ENCODE measurements at places on chromosomes 6 and 20.

GRCh38 chr6:16720861-16721260 is 40.4 kb downstream of the ATXN1 start:
- no peak for DNase-seq

GRCh38 chr20:9377007-9377406 is 137.4 kb upstream of the LAMP5 start:
- no peak for DNase-seq

DNA sequence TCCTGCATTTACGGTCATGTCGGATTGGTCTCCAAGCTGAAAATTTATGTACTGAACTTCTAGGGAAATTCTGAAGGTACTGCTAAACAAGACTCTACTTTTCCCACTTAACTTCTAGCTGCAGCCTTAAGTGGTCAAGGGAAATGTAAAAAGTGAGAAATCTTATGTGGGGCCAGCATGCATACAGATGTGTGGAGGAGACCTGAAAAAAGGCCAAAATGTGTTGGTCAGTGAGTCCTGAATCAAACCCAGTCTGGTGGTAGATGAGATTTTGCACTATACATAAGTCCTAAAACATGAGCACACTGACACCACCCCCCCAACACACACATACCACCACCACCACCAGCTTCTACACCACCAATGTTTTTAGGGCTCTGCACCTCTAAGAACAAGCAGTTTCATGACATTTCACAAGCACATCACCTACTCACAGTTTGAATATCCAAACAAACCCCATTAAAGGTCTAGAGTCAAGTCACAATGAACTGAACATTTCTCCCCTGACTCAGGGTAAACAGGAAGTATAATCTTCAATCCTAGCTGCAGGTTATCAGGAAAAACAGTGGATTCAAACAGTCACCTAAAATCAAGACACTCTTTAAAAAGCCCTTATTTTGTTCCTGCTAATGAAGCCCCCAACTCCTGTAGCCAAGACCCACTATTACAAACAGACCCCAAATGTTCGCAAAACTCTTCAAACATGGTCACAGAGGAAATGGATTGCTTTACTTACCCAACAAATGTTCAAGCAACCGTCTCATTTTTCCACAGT is 1.6 kb downstream of the ZMYND8 start:
- DNase-seq = no peak

GRCh38 chr20:63253438-63254231 is 628 bp downstream of the NKAIN4 start:
- no peak for DNase-seq

DNA sequence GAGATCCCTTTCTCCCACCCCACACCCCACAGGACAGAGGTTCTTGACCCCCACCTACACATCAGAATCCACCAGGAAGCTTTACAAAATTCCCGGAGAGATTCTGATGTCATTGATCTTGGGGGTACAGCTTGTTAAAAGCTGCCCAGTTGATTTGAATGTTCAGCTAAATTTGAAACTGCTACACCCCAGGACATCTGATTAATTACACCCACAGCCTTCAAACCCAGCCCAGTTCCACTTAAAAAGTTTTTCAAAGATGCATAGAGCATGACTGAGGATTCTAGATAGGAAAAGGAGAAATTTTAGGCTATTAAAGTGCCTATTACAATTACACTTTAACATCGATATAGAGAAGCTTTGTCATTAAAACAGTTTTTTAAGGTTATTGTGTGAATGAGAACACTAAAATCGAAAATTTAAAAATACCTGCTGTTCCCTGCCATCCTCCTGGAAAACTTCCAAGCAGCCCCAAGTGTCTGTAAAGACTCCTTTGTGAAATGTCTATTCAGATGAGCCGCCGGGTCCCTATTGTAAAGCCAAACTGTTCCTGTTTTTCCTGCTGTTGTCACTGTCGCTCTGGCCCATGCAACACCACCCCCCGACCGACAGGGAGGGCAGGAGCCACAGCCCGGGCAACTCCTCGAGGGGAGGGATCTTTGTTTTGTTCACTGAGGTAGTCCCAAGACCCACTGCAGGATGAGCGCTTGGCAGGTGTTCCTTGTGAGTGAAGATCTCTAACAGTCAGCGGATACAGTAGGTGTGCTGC is 132.5 kb upstream of the PHACTR3 start:
- no peak for DNase-seq

DNA sequence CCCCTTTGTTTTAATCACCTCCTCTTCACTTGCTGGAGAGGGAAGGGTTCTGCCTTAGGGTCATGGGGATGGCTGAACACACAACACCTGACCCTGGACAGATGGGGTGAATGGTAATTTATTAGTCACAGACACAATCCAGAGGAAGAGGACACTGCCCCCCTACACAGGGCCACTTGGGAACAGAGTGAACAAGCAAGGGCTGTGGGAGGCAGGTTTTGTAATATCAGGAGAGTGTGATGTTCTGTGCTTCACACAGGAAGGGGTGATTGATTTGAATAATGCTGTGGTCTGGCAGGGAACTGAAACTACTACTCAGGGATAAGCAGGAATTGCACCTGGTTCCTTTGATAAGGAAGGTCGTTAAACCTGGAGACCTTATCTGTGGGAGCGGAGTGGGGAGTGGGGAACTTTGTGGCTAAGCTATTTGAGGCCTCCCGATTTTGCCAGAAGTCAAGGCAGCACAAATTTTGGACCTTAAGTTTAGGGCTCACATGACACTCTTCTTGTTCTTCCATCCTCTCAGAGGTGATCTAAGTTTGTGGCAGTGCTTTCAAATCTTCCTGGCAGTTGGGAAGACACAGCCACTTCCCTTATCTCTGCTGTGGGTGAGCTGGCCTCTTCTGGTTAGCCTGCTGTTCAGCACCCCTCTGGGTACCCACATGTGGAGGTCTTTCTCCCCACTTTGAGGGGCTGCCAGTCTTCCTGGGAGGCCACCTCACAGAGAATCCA is 77.8 kb downstream of the CD164 start:
- DNase-seq = no peak

- DNase-seq = no peak
These were observed 127.2 kb upstream of the TCF21 start for GRCh38 chr6:133761706-133762105.

- DNase-seq = no peak
These were observed 6.1 kb downstream of the PTPRT start for GRCh38 chr20:43183536-43184070.

- DNase-seq = no peak
These were observed 56.5 kb downstream of the TCP11 start for GRCh38 chr6:35084511-35085203.

GRCh38 chr20:58893355-58894120 is 41.0 kb downstream of the GNAS start:
- no peak for DNase-seq

DNA sequence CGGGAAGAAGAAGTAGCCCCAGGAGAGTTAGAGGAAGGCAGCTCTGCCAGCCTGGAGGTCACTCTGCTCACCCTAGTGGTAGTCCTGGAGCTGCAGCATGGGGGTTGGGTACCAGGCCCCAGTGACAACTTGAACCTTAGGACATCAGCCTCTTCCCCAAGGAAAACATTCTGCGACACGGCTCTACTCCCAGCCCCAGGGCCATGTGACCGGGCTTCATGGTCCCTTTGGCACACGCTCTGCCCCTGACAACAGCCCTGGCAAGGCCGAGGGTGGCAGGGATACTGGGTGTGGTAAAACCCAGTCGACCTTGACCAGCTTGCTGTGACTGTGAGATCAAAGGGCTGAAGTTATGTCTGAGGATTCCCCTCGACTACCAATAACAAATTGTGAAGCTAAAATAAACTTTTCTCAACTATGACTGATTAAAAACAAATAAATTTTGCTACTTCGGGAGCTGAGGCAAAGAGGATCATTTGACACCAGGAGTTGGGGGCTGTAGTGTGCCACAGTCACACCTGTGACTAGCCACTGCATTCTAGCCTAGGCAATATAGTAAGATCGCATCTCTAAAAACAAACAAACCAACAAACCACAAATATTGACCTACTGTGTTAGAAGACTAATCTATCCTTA is 24.4 kb upstream of the ARID1B start:
- DNase-seq = no peak

- no peak for DNase-seq
These were observed 67.5 kb downstream of the JARID2 start for GRCh38 chr6:15313367-15313766.

- no peak for DNase-seq
These were observed 127.9 kb downstream of the BCKDHB start for GRCh38 chr6:80234401-80234800.

GRCh38 chr6:7692453-7692784 is 33.5 kb upstream of the BMP6 start:
- no peak for DNase-seq

DNA sequence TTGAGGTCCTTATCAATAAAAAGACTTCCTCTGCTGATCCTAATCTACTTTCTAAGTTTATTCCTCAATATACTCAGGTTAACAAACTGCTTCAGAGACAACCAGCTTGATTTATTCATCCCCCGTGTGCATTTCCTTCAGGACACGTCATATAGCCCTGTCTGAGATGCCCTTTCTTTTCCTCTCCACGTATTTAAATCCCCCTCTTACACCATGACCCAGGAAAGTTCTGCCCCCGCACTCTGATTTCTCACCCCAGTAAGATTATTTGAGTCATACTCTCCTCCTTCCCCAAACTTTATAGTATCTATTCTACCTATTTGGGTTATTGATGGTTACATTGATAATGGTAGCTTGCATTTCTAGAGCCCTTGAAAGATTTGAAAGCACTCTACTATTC is 9.8 kb upstream of the CGA start:
- no peak for DNase-seq

- DNase-seq = no peak
These were observed 54.8 kb downstream of the GPX5 start for GRCh38 chr6:28580475-28580874.

GRCh38 chr6:45174045-45174444 is 154.1 kb upstream of the RUNX2 start:
- DNase-seq = no peak

DNA sequence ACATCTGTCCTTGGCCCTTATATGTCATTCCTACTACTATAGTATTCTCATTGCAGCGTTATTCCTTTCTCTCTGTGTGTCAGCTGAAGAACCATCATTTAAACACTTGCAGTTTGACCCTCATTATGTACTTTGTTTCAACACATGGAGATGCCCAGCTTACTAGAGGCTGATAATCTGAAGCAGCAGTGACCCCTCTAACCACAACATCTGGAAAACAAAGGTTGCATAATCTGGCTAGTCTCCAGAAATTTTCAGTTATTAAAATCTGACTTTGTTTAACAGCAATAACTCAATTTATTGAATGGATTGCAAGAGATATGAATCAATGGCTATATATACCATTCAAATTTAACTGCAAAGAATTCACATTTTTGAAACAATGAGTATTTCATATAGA is 6.6 kb upstream of the PHIP start:
- DNase-seq = no peak

DNA sequence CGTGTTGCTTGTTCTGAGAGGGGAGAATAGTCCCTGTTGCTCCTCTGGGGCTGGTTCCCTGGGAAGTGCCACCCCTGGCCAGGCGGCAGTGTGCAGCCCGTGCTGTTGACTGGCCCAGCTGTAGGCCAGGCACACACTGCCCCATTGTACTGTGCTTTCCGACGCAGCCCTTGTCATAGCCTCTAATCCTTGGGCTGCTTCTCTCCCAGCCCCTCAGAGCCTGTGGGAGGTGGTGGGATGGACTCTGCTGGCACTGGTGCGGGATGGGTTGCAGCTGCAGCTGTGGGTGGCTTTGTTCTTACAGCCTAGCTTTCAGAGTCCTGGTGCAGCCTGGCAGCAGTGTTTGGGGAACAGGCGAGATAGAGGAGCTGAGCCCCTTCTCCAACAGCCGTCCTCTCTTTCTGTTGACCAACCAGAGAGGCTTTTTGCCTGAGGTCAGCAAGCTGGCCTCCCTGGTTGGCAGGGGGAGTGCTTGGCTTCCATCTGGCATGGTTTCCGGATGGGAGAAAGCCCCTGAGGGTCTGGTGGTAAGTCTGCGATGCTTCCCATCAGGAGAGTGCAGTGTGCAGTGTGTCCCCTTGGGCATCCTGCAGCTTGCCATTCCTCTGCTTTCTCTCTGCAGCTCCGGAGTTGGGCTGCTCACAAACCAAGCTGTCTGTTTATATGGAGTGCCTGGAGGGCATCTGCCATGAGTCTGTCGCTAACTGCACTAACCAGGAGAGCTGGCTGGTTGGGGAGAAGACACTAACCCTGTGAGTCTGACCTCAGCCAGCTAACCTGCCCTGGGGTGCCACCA is 12.1 kb downstream of the TJAP1 start:
- no peak for DNase-seq

GRCh38 chr20:45345104-45345936 is 2.9 kb downstream of the SDC4 start:
- DNase-seq = no peak

DNA sequence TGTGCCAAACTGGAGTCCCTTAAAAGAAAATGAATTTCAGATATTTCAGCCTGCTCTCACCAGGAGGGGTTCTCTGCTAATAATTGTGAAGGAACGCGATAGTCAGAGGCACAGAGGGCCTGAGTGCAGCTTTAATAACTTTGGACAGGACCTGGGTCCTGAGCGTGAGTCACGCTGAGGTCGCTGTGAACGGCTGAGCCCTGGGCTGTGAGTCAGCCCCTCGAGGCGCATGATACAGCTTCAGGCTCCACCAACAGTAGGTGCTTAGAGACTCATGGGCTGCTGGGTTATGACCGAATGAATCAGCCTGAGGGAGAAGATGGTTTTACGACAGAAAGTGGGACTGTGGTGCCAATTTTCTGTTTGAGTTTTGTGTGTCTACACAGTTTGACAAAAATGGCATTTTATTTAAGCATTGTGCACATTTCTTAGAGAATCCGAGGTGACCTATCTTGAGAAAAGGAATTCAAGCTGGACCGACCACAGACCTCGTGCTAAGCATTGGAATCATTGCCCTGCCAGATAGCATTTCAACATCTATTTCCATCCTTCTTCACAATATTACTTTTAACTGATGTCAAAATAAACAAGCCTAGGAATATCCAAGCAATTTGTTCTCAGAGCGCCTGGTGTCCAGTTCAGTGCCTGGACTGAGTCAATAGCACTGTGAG is 183.0 kb downstream of the THBS2 start:
- DNase-seq = no peak

DNA sequence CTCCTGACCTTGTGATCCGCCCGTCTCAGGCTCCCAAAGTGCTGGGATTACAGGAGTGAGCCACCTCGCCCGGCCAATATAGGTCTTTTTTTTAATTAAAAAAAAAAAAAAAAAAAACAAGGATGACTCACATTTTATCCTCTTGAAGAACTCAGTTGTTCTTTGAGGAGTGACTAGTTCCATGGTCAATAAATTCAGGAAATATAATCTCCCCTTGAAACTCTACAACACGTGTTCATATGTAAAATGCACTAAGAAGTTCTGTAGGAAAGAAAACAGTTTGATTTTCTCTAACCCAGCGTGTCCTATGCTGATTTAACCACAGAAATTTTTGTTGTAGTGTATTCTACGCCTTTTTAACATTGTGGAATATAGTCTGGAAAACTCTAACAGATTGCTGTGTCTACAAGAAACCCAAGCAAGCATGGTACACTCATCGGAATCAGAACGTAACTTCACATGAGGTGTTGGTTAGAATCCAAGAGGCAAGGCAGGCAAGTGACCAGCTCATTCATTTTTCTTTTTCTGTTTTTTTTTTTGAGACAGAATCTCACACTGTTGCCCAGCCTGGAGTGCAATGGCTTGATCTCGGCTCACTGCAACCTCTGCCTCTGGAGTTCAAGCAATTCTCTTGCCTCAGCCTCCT is 79.0 kb upstream of the ZNF217 start:
- DNase-seq = no peak

- DNase-seq = no peak
These were observed 79.0 kb upstream of the RGS17 start for GRCh38 chr6:153210083-153210482.

- no peak for DNase-seq
These were observed 51.5 kb upstream of the ARID1B start for GRCh38 chr6:156725712-156726111.

GRCh38 chr6:132931936-132932514 is 117.7 kb downstream of the RPS12 start:
- no peak for DNase-seq

Measured in NCI-H2107 (cell line).